Omental fat pad (tissue), 4 donors: ENCODE measurements at places on chromosomes 12 and 14. TPM values are rescaled to one million over a fixed set of nuclear protein-coding genes. Genes with fewer than 3 reads are reported as not detected.

The OR4E2 gene
- total RNA-seq, result not detected

The RHOF gene
- 11.4 TPM for total RNA-seq

The CACNA1C gene
- 3.8 TPM for total RNA-seq

The KERA gene
- not detected for total RNA-seq

The OTOGL gene
- total RNA-seq, result 0.36 TPM

The DLK1 gene
- not detected for total RNA-seq

The TMEM19 gene
- total RNA-seq, result 16.2 TPM

The MYF6 gene
- total RNA-seq, result 0.44 TPM

The RDH16 gene
- total RNA-seq, result 0.47 TPM

The NRDE2 gene
- total RNA-seq, result 6.3 TPM

The SLC7A8 gene
- total RNA-seq, result 94.0 TPM

The RBP5 gene
- 1.0 TPM for total RNA-seq

The IL22 gene
- not detected for total RNA-seq

The ISCU gene
- total RNA-seq, result 148 TPM

The IPO4 gene
- 25.4 TPM for total RNA-seq

The OLR1 gene
- not detected for total RNA-seq

The MIP gene
- total RNA-seq, result not detected

The KRT3 gene
- not detected for total RNA-seq

The RHEBL1 gene
- not detected for total RNA-seq

The FOXG1 gene
- not detected for total RNA-seq

The TPPP2 gene
- not detected for total RNA-seq

The NGB gene
- total RNA-seq, result not detected

The CCDC38 gene
- total RNA-seq, result not detected

The BCAT1 gene
- 33.7 TPM for total RNA-seq

The ANG gene
- 54.9 TPM for total RNA-seq

The DNAAF2 gene
- 9.7 TPM for total RNA-seq
